Spinal cord (tissue), 10 donors: ENCODE measurements at places on chromosomes 5 and 9.

DNA sequence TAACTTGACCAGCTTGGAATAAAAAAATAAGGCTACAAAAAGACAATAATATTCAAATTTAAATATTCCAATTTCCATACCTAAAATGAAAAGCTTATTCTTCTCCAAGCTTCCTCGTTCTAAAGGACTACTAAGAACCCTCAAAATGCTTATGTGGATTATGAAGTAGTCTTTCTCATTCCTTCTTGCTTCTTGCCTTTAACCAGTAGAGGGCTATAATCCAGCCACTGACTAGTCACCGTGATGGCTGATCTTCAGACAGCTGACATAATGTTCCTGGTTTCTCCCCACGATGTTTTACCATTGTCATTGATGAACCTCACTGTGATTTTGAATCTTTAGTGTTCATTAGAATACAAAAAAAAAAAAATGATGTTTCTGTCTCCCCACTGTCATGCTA, 515.3 kb downstream of the TLE1 start:
- DNase-seq = no peak

DNA sequence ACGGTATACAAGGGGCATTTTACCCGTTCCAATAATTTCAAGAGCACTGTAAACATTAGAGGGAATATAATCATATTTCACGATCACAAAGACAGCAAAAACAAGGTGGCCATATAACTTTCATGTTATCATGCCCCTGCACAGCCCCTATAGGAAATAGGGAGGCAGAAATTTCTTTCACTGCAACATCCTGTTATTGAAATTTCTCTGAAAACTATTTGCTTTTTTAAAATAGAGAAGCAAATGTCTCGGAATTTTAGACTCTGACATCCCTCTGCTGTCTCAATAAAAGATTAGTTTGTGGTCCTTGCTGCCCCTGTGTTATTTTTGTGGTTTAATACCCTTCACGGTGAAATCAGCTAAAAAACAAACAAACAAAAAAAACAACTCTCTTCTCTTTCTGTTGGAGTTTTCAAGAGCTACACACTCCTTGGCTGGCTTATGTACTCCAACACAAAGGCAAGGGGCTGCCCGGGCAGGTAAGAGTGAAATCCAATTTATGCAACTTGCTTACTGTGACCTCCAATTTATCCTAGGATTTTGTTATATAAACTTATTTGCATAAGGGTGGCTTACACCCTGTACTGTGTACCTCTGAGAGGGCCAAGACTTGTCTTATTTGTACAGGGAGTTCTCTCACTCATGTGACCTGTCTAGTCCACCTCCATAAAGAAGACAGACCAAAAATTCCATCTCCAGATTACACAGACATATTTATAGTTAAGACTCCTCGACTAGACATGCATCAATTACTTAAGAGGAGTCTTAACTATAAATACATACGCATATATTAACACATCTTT, 223.6 kb downstream of the MLLT3 start:
- DNase-seq = no peak

GRCh38 chr5:72623936-72624335, 116.7 kb upstream of the ZNF366 start:
- no peak for DNase-seq

DNA sequence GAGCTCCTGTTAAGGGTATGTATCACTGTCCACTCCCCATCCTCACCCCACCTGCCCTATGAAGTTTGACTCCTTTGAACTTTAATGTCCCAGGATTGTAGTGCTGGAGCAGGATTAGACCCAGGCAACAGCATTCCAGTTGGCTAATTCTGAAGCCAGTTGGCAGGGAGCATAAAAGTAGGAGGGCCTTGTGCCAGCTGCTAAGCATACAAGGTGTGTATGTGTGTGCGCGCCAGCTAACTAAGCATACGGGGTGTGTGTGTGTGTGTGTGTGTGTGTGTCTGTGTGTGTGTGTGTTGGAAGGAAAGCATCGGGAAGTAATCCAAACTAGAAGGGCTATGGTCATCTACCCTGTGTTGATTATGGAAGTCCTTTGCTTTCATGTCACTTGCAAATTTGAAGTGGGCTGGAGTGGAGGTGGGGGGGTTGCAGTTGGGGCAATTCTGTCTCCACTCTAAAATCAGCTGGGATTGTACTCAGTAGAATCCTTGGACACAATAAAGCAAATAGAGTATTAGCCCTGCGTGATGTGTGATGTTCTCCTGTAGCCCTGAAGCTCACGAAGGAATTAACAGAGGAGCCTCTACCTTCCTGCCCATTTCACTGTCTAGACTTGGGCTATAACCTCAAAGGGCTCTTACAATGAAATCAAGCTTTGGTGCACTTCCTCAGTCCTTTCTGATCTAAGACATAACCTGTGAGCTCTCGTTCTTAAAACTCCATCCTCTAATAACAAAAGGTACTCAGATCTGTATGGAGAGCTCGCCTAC, 26.9 kb downstream of the HMGCR start:
- DNase-seq = no peak

- DNase-seq = no peak
These were observed 5.5 kb downstream of the OTULIN start for GRCh38 chr5:14669975-14670374.

- no peak for DNase-seq
These were observed 14.9 kb downstream of the LHFPL2 start for GRCh38 chr5:78633700-78634099.

- DNase-seq = no peak
These were observed 37.6 kb downstream of the ROPN1L start for GRCh38 chr5:10479154-10479721.

- no peak for DNase-seq
These were observed 173.3 kb upstream of the VLDLR start for GRCh38 chr9:2448193-2448738.

- DNase-seq = no peak
These were observed 362.8 kb downstream of the ISL1 start for GRCh38 chr5:51746023-51746422.

DNA sequence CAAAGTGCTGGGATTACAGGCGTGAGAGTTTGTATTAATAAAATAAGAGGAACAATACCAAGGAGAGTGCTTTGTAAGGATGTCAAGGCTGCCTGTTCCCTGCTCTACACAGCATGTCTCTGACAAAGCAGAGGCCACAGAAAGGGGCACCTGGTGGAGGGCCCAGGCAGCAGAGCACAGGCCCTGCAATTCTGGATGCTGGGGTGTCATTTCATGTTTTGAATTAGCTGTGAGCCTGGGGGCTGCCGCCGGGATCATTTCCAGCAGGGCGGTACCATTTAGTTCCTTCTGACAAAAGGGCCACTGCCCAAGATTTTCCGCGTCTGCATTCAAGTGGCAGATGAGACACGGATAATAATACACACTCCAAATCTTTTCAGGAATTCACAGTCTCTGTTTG, 396.9 kb downstream of the GADD45G start:
- peak; percentile 75 for DNase-seq

- no peak for DNase-seq
These were observed 39.4 kb upstream of the SMIM32 start for GRCh38 chr5:136232316-136232715.

DNA sequence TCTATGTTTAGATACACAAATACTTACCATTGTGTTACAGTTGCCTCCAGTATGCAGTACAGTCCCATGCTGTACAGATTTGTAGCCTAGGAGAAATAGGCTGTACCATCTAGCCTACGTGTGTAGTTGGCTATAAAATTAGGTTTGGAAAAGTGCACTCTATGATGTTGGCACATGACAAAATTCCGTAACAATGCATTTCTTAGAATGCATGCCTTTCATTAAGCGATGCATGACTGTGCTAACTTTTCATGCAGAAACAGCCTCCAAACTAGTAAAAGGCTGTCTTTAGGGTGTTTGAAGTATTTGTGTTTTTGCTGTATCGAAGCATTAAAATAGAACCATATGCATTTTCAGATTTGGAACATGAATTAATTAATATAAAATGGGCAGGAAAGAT, 157.9 kb downstream of the RMI1 start:
- DNase-seq = no peak

GRCh38 chr5:177354711-177355110, 3.0 kb upstream of the RGS14 start:
- DNase-seq = no peak

DNA sequence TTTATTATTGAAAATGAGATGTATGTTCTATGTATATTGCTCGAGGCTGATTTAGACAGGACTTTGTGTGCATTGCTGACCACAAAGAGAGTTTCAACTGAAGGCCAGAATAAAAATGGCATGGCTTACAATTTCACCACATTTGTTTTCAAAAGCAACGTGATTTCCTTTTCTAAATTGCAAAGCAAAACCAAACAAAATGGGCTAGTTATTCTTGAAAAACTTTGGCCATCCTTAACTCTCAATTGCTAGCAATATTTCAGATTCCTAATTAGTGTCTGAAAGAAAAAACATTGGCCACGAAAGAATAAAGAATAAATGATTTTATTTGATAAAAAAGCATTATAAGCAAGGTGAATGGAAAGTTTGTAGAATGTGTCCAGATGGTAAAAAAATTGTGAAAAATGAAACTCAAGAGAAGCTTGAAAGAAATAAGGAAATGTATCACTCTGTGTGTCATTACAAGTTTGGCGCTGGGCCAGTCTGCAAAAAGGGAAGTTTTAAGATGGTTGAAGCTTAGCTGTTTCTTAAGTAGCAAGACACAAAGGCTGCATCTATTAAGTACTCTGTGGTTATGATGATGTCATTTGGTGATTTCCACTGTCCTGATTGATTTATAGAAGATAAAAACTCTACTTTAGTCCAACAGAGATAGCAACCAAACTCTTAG, 89.2 kb upstream of the PRLR start:
- DNase-seq = no peak

DNA sequence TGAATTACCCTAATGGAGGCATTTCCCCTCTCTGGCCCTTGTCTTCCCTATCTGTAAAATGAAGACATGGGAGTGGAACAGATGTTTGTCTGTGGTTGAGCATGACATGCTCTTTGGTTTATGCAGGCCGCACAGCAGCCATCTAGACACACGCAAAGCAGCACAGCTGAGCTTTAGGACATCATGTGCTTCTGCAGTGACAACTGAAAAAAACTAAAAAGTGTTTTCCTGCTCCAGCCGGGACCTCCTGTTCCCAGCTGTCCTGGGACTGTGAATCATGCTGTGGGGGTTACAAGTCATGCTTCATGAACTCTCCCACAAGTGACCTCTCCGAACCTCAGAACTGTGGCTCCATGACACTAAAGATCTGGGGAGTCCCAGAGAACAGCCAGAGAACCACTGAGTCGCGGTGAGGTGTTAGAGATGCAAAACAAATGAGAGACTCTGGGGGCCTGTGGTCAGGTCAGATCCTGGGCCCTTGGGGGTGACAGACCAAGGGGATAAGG, 1.7 kb downstream of the SMIM3 start:
- DNase-seq = no peak

DNA sequence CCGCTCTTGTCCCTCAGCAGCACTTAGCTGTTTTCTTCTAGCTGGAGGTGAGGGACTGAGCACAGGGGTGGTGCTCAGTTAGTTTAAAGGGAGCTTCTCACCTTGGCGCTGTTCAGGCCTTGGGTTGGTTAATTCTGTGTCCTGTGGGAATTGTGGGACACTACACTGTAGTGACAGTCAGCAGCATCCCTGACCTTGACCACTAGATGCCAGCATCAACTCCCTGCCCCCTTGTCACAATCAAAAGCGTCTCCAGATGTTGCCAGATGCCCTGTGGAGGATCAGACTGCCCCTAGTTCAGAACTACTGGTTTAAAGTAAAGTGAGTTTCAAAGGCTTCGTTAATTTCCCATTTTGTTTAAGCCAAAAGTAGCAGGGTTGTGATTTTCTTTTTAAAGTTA, 65.5 kb upstream of the DMRT3 start:
- no peak for DNase-seq

- no peak for DNase-seq
These were observed 93.7 kb upstream of the DAB2 start for GRCh38 chr5:39518516-39518915.

GRCh38 chr5:37552161-37552560, 173.0 kb downstream of the WDR70 start:
- no peak for DNase-seq

DNA sequence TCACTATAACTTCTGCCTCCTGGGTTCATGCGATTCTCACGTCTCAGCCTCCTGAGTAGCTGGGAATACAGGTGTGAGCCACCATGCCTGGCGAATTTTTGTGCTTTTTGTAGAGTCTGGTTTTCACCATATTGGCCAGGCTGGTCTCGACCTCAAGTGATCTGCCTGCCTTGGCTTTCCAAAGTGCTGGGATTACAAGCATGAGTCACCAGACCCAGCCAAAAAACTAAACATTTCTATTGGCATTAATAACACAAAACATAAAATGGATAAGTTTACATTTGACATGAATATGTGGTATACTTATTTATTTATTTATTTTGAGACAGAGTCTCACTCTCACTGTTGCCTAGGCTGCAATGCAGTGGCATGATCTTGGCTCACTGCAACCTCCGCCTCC, 13.6 kb upstream of the REEP5 start:
- no peak for DNase-seq

DNA sequence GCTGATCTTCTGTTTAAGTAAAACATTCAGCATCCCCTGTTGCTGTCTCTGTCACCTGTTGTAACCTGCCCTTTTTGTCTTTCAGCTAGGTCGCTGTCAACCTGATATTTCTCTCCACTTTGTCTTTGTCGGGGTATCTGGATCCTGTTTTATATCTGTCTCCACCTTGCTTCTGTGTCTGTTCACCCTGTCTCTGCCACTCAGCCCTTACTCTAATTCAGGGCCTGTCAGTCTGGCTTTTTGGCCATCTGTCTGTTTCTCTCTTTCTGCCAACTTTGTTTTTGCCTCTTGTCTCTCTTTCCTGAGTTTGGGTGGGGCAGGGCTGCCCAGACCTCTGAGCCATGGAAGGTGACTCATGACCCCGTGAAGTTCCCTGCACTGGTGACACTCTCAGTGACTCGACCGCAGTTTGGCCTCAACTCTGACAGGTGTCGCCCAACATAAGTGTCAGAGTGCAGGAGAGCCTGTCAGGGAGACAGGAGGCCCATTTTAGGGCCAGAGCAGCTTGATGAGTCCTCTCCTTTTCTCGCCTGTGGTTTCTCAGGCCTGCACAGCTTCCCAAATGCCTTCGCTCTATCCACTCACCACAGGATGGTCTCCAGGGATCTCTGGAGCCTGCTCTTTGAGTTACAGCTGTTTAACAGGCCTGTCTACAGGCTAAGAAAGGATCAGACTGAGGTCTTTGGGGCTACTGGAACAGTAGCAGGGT, 868 bp downstream of the ZBTB43 start:
- no peak for DNase-seq

DNA sequence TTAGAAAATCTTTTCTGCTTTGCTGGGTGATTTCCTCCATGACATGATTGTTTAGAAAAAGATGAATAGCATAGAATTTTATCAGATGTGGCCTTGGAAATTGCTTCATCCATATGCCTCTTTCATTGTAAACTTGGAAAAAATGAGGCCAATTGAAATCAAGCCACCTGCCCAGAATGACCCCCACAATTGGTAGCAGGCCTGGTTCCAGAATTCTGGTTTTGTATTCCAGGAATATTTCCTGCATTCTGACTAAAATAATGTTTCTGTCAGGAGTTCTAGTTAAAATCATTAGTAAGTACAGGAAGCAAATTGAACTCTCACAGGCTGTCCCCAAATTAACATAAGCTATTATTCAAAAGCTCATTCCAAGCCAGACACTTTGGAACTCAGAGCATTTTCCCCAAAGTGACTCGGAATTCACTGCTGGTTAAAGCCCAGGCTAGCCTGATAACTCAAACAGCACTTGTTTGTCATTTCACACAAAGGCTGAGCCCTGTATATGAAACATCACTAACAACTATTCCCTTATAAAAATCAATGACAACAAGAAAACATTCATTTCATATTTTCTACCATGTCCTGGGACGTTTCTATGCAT, 75.1 kb upstream of the ADCY2 start:
- no peak for DNase-seq

- DNase-seq = no peak
These were observed 19.8 kb downstream of the SLC22A4 start for GRCh38 chr5:132313961-132314432.
